Activated naive CD8-positive, alpha-beta T cell treated with anti-CD3 and anti-CD28 coated beads, Interleukin-2, amount 10 ng/mL, durations not matched to agents 7 days and 5 days (primary cell): ENCODE measurements at places on chromosomes 1 and 21.

DNA sequence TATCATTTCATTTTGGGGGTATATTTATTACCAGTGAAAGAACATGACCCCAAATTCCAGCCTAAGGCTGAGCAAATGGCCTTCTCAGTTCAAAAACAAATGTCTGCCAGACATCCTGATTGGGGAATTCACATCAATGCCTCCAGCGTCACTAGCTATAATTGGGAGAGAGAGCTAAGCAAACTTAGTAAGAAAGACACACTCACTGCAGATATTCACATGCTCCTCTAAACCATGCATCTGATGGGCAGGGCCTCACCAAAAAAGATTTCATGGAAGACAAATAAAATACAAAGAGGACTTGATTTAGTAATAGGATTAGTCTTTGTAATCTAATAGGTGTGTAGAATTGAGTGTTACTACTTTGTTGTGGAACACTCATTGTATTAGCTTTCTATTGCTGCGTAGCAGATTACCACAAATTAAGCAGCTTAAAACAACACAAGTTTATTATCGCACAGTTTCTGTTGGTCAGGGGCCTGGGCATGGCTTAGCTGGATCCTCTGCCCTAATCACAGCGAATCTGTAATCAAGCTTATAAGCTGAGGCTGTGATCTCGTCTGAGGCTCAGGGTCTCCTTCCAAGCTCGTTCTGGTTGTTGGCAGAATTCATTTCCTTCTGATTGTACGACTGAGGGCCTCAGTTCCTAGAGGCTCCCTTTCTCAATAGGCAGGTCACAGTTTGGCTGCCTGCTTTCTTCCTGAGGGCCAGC lies 243.0 kb downstream of the PBX1 start:
- DNase-seq = no peak

DNA sequence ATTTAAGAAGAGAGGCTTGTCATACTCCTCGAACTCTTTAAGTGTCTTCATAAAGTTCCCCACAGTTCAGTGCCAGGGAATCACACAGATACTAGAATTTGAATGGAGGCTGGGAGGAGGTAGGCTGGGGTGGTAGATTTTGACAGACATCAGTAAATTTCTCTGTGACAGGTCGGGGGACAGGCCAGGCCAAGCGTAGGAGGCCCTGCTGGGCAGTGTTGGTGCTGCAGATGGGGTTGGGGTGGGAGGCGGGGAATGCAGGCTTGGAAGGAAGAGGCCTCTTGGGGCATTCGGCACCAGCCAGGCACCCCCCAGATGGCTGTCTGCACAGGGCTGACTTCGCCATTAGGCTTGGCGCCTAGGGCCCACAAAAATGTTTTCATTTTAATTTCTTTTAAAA lies 84.0 kb downstream of the MAN1C1 start:
- DNase-seq = no peak

DNA sequence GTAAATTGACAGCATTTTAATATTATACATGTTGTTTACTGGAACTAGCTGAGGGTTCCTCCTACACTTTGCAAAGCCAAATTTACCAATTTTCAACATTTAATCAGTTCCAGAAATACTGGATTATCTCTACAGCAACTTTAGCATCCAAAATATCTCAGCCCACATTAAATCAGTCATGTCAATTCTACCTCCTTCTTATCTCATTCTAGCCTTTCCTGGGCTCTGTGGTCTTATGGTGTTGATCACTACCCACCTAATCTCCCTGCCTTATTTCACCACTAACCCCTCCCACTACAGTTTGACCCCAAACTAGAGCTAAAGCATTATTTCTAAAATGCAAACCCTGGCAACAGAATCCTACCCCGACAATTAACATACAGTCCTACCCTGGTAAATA lies 3.3 kb downstream of the OMA1 start:
- DNase-seq = no peak

DNA sequence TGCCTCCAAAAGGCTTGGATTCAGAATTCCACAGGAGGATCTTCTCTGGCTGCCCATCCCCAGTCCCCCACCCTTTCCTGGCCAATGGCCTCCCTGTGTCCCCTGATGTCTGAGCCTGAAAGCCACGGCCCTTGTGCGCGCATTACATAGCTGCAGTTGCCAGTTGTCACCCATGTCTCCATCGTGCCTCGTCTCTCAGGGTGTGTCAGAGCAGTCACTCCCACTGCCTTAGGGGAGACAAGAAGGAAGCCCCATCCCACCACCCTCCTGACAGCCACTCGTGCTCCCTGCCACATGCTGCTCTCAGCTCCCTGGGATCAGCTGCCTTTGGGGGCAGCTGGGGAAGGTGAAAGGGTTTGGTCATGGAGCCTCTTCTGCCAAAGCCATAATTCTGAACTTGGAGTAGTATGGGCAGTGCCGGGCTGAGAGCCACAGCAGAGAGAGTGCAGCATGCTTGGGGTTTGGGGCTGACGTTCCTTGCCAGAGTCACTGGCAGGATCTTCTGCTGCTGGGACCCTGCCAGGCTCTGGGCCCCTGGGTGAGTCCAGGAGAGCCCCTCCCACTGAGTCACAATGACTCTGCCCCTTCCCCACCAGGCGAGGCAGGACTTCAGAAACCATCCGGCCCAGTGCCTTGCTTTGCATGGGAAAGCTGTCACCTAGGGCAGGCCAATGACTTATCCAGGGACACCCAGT lies 285.9 kb upstream of the VAMP3 start:
- no peak for DNase-seq

DNA sequence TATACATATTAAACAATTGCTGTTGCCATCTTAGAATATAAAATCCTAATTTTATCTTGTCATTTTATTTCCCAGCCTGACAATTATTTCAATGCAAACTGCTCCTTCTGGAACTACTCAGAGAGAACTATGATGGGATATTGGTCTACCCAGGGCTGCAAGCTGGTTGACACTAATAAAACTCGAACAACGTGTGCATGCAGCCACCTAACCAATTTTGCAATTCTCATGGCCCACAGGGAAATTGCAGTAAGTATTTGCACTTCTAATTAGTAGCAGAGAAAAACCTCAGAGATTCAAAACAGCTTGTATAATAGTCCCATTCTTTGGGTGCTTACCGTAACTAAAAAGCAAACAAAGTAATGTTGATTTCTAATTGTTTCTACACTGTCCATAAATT lies 167.2 kb downstream of the ADGRL2 start:
- DNase-seq = no peak
